SK-N-SH treated with all-trans-retinoic acid at 6 μM for 48 hours (cell line): ENCODE measurements at places on chromosomes 5 and 9.

DNA sequence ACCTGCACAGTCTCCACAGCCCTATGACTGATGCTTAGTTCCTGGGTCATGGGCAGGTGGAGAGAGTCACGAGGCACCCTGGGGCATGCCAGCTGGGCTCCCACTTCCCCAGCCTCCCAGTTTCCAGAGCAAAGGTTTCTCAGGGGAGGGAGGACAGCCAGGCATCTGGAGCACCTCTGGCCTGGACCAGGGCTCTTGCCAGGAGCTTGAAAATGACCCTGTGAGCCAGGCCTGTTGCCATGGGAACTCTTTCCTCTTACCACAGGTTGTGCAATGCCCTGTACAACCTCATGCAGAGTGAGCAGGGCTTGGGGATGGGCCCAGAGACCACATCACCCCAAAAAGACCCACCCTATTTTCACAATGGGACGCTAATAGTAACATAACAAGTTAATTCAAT, 113.1 kb downstream of the PSD2 start:
- ATAC-seq, result no peak

- ATAC-seq, result no peak
These were observed 17.2 kb downstream of the TAF1L start for GRCh38 chr9:32618261-32618660.

DNA sequence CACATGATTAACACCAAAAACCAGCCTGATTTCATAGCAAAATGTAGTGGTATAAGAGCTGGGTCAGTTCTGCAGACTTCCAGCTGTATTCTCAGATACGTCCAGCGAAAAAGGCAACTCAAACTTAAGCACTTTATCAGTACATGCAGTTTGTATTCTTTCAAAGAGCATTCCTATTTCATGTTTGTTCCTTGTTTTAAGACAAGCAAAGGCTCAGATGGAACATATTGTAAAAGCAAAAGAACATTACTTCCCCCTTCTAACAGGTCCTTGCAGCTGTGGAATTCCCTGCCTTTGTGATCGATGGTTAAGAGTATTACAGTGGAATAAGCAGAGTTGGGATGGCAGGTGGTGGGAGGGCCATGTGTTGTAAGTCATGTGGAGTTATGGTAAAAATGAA, 86.3 kb upstream of the GRHPR start:
- no peak for ATAC-seq

DNA sequence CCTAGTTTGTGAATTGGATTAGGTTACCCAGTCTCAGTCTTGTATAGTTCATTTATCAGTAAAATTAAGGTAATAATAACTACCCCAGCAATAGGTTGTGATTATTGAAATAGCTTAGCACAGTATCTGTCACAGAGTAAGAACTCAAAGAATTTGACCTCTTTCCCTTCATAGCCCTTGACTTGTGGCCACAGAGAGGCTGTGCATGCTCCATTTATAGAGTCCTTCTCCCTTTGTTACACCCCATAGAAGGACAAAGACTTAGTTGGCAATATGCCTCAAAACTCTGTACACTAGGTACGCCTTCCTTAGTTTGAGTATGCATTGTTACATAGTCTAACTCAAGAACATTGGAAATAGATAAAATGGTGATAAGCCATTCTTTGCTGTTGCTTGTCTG, 257.2 kb downstream of the KCTD16 start:
- no peak for ATAC-seq
